ENCODE measurements at places on chromosomes 16 and 17.

DNA sequence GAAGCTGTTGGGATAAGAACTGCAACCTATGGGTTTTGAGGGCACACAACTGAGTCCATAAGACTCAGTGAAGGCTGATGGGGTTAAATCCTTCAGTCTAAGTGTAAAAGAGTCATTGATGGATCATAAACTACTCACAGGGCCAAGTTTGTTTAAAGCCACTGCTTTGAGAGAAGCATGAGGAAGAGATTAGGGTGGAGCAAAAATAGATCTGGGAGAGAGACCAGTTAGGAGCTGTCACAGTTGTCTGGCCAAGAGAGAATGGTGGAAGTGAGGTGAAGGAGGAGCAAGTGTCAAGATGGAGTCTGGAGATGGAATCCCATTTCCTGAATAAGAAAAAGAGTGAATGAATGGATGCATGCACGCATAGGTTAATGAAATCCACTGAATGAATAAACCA, 379.1 kb upstream of the CDH11 start:
- DNase-seq = no peak

DNA sequence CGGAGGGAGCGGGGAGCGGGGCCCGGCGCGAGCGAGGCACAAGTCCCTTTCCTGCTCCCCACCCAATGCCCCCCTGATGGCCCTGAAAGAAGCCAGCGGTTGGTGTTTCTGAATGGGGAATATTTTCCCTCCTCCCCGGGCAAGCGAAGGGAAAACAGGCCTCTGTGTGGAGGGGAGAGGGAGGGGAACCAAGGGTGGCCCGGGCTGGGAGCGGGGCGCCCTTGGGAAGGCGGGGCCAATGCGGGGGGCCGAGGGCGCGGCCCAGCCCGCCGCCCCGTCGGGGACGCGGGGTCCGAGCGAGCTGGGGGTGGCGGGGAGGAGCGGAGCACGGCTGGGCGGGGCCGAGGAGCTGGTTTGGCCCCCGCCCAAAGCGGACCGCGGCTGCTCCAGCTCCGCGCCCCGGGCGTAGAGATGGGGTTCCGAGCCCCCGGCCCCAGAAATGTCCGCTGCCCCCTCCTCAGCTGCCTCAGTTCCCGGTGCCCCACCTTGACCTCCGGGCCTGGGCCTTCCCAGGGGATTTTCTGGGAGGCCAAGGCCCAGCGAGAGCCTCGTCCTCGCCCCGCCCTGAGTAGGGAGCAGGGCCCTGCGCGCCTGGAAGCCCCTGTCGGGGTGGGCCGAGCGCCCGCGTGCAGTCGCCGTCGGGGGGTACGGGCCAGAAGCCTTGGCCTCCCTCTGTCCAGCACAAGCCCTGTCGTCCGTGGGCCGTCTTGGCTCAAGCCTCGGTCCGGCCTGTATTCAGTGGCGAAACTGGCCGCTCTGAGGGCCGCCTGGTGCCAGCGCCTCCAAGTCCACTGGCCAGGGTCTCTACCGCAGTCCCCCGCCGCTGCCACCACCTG, 3.9 kb upstream of the HEXIM1 start:
- DNase-seq = no peak

DNA sequence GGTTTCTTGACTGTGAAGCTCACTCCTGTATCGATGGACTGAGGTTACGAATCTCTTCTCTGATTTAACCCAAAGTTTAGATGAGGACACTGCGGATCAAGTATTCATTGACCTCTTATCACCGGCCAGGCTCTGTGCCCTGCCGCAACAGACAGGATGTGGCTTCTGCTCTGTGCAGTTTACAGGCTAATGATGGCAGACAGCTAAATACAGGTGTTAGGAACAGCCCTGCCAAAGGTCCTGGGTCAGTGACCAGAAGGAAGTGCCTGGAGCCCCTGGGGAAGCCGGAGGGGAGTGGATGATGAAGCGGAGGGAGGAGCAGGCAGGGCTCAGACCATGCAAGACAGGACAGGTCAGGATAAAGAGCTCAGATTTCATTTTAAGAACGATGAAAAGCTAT, 44.4 kb downstream of the HAPSTR1 start:
- no peak for DNase-seq

GRCh38 chr17:41433586-41433985, 7.2 kb downstream of the KRT38 start:
- DNase-seq = no peak

- no peak for DNase-seq
Measured at GRCh38 chr16:7167626-7168025, 165.0 kb upstream of the RBFOX1 start.

DNA sequence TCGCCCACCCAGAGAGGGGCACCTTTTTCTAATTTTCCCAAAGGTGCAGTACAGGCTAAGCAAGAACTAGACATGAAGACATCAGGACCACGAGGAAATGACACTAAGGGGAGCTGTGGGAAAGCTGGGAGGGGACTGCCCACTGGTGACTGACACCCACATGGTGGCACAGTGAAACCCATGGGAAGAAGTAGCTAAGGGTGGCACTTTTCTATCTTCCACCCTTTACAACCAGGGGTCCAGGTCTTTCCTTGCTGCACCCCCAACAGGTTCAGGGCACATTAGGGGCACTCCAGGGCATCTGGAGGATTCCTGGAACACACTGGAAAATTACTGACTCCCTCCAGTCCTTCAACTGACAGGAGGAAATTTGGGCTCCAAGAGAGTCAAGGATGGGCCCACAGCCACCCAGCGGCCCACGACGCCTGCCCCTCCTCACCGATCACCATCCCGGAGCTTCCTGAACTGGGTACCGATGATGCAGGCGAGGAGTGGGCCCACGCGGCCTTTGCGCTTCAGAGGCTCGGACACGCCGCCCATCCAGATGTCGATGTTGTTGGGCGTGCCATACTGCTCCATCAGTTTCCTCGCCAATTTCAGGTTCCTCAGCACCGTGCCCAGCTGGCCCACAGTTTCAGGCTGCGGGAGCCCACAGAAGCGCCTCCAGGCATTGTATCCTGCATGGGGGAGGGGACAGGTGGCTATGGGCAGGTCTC, 9.4 kb downstream of the MPO start:
- DNase-seq = no peak

All from stimulated activated CD8-positive, alpha-beta memory T cell treated with anti-CD3 and anti-CD28 coated beads, Interleukin-7, amount 100 ng/mL, for 1 hour (primary cell).